Iris pigment epithelial cell (primary cell): ENCODE measurements at places on chromosomes 3 and 15.

- no peak for DNase-seq
These were observed 453.2 kb downstream of the EPHB1 start for GRCh38 chr3:135248213-135248612.

DNA sequence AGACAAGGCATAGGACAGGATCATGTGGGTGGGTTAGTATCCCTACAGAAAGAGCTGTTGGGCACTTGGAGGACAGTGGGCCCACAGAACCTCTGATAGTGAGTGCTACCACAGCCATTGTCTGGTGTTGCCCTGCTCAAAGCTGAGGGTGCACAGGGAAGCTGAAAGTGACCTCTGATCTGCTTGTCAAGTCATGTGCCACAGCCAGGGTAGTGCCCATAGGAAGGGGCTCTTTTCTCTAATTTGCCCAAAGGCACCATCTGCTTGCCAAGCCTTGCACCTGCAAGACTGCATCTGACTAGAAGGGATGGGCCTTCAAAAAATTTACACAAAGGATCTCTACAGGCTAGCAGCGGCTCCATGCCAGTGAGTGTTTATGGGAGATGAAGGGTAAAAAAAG, 87.4 kb upstream of the GSK3B start:
- DNase-seq: no peak

- no peak for DNase-seq
These were observed 26.2 kb downstream of the LRRFIP2 start for GRCh38 chr3:37148208-37148607.

DNA sequence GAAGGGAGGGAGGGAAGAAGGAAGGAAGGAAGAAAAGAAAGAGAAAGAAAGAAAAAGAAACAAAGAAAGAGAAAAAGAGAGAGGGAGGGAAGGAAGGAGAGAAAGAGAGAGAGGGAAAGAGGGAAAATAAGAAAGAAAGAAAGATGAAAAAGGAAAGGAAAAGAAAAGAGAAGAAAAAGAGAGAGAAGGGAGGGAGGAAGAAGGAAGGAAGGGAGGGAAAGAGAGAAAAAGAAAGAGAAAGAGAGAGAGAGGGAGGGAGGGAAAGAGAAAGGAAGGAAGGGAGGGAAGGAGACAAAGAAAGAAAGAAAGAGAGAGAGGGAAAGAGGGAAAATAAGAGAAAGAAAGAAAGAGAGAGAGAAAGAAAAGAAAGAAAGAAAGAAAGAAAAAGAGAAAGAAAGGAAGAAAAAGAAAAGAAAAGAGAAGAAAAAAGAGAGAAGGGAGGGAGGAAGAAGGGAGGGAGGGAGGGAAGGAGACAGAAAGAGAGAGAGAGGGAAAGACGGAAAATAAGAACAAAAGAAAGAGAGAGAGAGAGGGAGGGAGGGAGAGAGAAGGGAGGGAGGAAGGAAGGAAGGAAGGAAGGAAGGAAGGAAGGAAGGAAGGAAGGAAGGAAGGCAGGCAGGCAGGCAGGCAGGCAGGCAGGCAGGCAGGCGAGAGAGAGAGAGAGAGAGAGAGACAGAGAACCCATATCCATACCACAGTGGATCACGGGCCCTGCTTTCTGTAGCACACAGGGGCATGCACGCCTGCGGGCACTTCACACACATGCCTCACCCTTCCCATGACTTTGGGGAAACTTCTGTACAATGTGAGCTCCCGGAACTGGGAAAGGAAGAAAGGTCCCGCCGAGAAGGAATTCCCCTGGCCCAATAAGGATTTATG, 52.5 kb downstream of the ADCY5 start:
- DNase-seq: no peak

- DNase-seq: no peak
These were observed 18.9 kb upstream of the ALDH1L1 start for GRCh38 chr3:126199256-126199655.

DNA sequence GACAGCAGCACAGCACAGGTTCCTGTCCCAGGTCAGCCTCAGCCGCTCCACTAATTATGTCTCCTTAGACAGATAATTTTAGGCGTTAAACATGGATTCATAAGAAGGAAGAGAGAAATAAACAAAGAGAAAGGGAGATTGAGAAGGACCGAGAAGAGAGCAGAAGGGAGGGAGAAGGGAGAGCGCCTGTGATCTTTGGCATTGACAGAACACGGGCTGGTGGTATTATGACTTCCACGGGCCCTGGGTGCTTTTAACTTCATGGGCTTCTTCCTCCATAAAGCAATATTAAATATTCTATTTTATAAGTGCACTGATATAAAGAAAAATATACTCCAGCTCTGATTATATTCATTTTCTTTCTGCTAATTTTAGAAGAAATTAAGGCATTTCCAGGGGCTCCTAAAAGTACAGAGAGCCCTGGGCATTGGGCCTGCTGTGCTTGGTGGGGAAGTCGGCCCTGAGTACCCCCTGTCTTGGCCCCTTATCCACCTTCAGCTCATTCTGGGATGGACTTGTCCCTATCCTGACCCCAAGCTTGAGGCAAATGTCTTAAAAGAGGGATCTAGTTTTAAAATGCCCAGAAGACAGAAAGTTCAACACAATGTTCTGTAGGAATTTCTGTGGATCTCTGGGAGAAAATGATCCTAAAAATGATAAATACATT, 135.3 kb downstream of the MEX3B start:
- DNase-seq: no peak
